Stimulated activated CD4-positive, alpha-beta T cell treated with anti-CD3 and anti-CD28 coated beads, Interleukin-2, amount 100 ng/mL, for 24 hours (primary cell): ENCODE measurements at places on chromosomes 7 and 10.

DNA sequence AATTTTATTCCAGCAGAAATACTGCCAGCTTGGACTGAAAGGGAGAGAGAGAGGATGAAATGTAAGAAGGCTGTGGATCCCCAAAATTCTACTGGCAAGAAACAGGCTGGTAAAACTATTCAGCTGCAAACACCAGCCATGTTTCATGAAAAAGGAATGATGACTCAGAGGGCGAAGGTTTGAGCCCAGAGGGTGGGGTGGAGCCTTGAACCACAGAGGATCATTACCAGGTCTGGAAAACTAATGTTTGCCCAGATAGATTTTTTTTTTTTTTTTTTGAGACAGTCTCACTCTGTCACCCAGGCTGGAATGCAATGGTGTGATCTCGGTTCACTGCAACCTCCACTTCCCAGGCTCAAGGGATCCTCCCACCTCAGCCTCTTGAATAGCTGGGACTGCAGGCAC is 41.7 kb upstream of the NRF1 start:
- no peak for DNase-seq

- no peak for DNase-seq
These were observed 20.3 kb downstream of the YWHAG start for GRCh38 chr7:76338298-76339084.

GRCh38 chr7:139960157-139960556 is 102.6 kb downstream of the PARP12 start:
- DNase-seq, result no peak

DNA sequence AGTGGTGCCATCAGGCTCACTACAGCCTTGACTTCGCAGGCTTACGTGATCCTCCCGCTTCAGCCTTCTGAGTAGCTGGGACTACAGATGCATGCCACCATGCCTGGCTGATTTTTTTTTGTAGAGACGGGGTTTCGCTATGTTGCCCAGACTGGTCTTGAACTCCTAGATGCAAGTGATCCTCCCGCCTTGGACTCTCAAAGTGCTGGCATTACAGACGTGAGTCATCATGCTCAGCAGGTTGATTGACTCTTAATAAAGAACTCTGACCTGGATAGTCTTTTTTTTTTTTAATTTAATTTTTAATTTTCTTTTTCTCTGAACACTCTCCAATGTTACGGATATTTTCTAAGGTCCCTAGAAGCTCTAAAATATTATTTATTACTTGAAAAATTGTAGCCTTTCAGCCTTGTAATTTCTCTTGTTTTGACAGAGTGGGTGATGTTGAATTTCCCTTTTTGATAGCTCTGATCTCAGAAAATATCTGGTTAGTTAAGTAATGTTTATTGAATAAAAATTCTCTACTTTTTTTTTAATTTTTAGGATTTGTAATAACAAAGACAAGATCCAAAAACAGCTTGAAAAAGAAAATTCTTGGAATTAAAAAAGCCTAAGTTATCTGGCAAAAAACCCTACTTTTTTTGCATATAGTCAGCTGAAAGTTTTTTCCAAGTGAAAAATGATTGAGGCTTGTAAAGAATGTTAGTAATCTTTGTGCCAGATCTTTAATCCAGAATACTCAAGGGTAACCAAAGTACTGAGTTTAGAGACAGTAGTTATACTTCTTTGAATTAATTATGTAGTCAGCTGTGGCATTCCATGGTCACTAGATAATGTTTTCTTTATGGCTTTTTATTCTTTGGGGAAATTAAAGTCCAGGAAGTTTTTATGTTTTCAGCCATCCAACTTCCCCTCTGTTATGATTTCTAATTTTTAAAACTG is 26.7 kb downstream of the TBC1D12 start:
- no peak for DNase-seq

- DNase-seq, result no peak
These were observed 96.8 kb downstream of the DNAJB6 start for GRCh38 chr7:157433628-157434027.

GRCh38 chr10:90087197-90088023 is 386.0 kb downstream of the KIF20B start:
- peak; percentile 15 for DNase-seq

- no peak for DNase-seq
These were observed 251.7 kb downstream of the SNX10 start for GRCh38 chr7:26543340-26543739.

DNA sequence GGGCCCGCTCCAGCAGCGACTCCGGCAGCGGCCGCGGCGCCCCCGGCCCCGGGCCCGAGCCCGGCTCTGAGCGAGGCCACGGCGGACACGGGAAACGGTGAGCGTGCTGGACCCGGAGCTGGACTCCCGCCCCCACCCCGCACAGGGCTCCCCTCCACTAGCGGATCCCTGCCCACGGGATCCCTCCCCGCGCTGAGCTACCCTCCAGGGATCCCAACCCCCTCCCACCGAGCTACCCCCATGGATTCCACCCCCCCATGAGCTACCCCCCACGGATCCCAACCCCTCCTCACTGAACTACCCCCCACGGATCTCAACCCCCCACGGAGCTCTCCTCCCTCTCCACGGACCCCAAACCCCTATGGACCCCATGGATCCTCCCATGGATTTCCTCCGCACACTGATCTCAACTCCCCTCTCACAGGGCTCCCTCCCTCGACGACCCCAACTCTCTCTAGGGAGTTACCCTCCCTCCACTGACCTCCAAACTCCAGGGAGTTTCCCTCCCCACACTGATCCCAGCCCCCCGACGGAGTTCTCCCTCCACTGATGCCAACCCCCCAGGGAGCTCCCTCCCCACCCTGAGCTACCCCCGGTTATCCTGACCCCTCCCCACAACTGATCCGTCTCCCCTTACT is 20.6 kb upstream of the HSPB1 start:
- DNase-seq, result no peak

DNA sequence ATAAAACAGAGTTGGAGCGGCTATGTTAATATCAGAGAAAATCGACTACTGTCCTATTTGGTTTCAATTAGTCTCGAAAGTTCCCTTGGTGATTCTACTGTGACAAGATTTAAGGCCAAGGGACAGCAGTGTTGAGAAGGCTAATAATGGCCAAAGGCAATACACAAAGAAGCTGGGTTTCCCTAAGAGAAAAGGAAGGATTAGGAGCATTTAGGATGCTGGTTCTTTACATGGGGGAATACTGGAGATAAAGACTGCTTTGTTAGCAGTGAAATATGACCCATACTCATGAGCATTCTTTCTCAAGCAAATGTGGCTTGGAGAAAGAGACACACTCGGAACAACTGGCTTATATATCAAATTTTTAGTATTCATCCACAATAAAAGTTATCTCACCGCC is 32.2 kb downstream of the IQUB start:
- DNase-seq, result no peak

DNA sequence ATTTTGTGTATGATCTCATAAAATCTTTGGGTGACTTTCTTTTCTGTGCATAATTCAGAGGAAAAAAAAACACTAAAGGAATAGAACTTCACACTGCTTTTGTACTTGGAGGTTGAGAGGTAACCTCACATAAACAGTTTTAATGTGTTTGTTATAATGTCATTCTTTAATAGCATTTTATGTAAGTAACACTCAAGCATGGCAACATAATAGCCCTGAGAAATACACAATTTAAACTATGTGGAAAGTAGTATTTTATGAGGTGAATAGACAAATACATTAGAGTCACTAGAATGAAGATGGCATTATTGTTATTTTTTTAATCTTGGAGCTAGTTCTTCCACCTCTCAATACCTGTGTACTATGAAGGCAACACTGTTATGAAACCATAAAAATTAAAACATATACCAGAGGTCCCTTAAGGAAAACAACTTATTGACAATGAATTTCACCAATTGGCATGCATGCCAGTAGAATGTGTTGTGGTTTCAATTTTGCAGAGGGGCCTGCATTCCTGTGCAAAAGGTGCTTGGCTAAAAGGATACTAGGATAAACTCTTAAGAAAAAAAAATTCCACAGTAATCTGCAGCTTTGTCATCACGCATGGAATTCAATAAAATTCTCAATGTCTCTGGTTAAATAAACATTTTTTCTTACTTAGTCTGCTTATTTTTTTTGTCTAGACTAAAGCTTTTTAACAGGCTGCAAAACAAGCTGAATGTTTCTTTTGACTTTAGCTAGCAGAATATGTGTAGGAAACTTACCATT is 102.5 kb downstream of the CD36 start:
- no peak for DNase-seq

- DNase-seq, result no peak
These were observed 24.1 kb upstream of the HPS1 start for GRCh38 chr10:98470850-98471249.

DNA sequence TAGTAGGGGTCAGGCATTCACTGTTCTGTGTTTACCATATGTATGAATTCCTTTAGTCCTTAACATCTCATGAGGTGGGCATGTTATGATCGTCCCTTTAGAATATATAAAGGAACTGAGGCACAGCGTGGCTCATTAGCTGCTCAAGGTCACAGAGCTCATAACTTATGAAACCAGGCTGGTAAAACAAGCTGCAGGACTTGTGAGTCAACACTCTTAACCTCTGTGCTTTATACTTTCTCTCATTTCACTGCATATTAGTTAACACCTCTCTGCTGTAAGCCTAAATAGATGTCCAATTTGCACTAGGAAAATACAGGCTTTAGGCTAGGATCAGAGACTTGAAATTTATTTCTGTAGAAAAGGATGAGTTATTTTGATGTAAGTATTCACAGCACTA is 180.3 kb upstream of the HDAC9 start:
- no peak for DNase-seq

- no peak for DNase-seq
These were observed 280.2 kb downstream of the TCERG1L start for GRCh38 chr10:131031346-131031745.

DNA sequence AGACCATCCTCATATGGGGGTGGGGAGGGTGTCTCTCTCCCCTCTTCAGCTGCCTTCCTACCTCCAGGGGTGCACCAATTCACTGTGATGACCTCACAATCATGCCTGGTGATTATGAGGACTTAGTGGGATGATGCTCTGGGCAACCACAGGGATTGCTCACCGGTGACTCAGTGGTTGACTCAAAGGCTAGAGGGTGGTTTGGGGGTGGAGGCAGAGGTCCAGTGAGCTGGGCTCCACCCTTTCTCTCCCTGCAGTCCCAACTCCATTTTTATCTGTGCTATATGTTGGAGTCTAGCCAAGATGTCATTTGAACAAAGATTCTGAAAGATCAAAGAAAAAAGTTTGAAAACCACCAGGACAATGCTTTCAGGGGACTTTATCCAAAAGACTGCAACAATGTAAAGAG is 286.9 kb downstream of the KCNMA1 start:
- no peak for DNase-seq

GRCh38 chr10:43012578-43012977 is 64.3 kb upstream of the RET start:
- DNase-seq, result no peak

DNA sequence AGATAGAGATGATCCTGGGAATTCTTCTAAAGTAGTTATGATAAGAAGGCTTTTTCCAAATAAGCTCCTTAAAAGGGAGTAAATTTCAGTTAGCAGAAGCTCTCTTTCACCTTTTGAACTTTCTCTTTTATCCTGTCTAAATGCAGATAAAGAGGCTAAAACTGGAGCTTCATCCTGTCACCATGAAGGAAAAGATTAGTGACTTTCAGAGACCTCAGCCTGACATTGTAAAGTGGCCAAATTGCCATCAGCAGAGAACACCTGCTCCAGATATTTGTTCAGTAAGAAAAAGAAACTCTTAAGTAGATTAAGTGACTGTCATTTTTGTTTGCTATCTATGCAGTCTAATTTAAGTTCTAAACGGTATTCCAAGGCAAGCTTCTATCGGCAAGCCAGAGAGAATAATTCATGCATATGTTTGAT is 18.3 kb downstream of the VWDE start:
- no peak for DNase-seq
